ENCODE measurements at places on chromosomes 6 and 20.

DNA sequence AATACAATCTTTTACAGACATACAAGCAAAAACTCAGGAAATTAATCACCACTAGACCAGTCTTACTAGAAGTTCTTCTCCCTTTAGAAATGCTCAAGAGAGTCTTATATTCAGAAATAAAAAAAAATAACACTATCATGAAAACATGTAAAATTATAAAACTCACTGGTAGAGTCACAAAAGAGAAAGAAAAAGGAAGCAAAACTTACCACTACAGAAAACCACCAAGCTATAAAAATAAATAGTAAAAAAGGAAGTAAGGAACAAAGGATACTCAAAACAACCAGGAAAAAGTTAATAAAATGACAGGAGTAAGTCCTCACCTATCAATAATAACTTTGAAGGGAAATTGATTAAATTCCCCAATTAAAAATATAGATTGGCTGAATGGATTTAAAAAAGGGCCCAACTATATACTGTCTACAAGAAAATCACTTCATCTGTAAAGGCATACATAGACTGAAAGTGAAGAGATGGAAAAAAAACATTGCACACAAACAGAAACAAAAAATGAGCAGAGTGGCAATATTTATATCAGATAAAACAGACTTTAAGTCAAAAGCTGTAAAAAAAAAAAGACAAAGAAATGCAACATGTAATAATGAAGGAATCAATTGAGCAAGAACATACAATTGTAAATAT is 489.5 kb downstream of the KIF16B start:
- no peak for DNase-seq

GRCh38 chr6:130183271-130184222 is 39.2 kb downstream of the SAMD3 start:
- no peak for DNase-seq

DNA sequence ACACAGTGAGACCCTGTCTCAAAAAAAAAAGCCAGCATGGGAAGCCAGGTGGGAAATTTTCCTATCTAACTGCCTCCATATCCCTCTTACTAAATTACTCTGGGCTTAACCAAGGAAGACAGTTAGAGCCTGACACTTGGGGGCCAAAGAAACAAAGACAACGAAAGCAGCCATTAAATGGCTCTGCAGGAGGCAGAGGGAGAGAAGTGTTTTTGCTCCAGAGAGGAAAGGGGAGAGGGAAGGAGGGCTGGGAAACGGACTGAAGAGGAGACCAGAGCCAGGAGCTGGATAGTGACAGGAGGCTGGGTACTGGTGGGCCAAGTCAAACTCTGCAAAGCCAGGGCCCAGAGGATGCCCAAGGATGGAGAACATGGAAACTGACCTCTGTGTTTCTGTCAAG is 10.7 kb upstream of the TGIF2 start:
- DNase-seq = no peak

- no peak for DNase-seq
These were observed 655.9 kb upstream of the MAN1A1 start for GRCh38 chr6:120005292-120005976.

- DNase-seq = no peak
These were observed 66.8 kb downstream of the MOXD1 start for GRCh38 chr6:132334521-132334885.

DNA sequence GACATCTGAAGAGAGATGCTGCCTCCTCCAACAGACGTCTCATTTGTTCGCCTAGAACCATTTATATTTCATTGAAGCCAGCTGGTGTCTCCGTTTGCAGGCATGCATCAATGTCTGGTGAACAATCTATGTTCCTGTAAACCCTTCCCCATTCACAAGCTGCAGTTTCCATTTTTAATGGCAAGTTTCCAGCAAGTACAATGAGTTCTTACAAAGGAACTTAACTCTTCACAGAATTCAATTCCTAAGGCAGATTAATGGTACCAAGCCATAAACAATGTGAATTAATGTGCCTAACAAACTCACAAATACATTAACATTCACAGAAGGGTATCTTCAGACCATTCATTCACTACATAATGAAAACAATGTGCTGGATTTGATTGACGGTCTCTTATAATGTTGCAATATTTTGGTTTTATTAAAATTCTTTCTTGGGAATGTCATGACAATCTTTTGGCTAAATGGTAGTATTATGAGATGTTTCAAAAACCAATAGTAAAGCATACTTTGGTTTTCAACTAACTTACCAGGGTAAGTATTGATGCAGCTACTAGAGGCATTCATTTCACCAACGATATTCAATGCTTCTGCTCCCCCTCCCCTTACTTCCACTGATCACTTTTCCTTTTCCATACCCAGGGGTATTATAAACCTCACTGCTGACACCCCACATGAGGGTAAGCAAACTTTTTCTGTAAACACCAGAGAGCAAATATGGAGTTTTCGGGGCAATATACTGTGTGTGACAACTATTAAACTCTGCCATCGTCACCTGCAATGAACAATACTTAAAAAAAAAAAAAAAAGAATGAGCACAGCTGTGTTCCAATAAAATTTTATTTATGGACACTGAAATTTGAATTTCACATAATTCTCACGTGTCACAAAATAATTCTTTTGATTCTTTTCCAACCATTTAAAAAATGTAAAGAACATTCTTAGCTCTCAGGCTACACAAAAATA is 4.2 kb downstream of the AKIRIN2 start:
- DNase-seq = no peak

GRCh38 chr6:143884216-143884900 is 20.1 kb downstream of the ZC2HC1B start:
- no peak for DNase-seq

DNA sequence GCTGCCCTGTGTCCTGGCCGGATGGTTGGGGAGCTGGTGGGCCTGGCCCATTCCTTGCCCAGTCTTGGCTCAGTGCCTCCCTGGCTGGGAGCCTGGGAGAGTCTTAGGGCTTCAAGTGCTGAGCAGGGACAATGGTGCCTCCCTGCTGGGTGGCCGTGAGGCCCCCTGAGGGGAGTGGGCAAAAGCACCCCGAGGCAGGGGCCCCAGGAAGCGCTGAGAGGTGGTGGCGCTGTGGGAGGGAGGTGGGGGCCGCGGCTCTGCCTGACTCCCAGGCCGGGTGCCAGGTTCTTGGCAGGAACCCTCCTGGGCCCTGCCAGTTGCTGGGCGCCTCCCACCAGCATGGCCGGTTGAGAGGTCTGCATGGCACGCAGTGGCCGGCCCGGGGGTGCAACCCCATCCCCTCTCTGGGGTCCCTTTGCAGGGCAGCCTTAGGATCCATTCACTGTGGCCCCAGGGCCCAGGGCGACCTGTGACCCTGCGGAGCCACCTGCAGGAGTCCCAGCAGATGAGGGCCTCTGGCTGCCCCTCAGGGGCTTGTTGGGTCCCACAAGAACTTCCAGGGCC is 9.2 kb upstream of the RPS21 start:
- no peak for DNase-seq

GRCh38 chr6:152351110-152351509 is 286.1 kb downstream of the SYNE1 start:
- DNase-seq = no peak

- DNase-seq = no peak
These were observed 235.0 kb downstream of the HTR1B start for GRCh38 chr6:77228279-77228678.

DNA sequence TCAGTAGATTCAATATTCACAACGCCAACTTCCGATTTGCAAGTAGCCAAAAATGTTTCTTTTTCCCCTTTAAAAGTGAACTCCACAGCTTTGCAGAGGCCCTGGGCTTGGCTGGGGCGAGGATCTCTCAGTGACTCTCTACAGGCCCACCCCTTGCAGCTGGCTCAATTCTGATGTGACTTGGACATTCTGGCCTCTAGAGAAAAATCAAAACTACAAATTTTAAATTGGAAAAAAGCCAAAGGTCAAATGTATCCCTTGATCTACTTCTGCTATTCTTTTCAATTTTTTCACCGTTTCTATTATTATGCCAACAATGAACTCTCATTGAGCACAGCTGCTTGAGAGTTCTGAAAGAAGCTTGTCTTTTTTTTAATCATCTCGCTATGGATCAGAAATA is 245.9 kb upstream of the HS3ST5 start:
- DNase-seq = no peak

- no peak for DNase-seq
These were observed 83.1 kb downstream of the THBS2 start for GRCh38 chr6:169170583-169170955.

DNA sequence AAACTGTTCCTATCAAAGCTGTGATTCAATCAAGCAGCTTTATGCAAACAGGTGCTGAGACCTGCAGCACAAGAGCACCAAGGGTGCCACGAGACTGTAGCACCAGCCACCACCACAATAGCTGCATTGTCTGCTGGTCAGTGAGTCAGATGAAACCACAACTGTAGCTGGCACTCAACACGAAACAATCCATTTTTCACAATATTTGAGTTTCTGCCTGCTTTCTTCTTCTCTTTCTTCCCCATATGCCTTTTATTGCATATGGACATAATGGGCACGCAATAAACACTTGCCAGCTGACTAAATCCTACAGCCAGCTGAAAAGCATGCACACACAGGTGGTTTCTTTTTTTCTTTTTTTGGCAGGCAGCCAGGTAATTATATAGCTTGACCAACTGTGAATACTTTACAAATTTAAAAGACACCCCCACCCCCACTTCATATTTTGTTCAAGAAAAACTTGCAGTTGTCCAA is 16.6 kb downstream of the SLC2A12 start:
- DNase-seq = no peak

- no peak for DNase-seq
These were observed 34.4 kb upstream of the ASF1A start for GRCh38 chr6:118859517-118860064.

GRCh38 chr20:62603907-62604785 is 38.2 kb upstream of the SLCO4A1 start:
- no peak for DNase-seq

DNA sequence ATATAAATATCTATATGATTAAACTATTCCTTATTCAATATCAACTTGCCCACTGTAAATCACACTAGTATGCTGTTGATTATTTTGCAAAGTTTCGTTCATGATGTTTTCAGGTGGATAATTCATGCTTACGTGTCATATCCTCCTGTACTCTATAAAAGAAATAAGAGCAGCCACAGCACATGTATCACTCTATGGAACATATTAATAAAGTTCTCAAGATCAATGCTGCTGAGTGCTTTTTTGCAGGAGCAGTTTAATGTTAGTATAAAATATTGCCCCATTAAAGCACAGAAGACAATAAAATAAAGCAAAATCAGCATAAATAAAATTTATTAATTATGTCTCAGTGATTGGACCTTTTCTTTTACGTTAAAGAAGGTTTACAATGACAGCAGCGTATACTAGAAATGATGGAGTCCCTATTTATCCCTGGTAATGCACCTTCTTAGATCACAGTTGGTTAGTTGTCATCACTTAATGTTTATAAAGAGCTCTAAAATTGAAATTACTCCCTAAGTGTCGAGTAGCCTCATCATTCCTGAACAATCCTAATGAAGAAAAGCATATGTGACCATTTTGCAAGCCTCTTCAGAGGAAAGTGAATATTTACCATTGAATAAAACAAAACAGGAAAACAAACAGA is 517.7 kb downstream of the EYS start:
- no peak for DNase-seq

GRCh38 chr6:19210849-19211590 is 626.1 kb upstream of the ID4 start:
- DNase-seq = no peak

DNA sequence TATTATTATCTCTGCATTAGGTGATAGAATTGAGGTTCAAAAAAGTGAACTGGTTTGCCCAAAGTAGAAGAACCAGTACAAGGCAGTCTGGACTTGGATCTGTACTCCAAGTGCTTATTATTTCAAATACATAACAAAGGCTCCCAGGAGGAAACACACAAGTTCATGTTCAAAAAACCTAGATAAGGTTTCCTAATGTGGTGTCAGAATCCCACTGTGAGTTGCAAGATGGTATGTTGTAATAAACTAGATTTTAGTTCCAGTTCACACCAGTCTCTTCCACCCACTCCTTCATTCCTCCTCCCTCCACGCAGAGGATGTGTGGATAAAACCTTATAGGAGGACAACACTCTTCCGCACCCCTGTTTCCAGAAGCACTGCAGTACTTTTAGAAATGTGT is 42.8 kb downstream of the KIAA0319 start:
- DNase-seq = no peak

DNA sequence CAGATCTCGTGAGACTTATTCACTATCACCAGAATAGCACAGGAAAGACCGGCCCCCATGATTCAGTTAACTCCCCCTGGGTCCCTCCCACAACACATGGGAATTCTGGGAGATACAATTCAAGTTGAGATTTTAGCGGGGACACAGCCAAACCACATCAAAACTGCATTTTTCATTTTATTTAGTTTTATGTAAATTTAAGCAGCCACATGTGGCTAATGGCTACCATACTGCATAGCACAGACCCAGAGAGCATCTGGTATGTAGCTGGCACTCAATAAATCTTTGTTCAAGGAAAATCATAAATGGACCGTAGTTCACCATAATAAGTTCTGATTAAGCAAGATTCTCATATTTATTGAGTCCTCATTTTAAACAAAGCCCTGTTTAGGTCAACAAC is 15.3 kb downstream of the GFOD1 start:
- no peak for DNase-seq

- DNase-seq = no peak
These were observed 19.9 kb upstream of the CRIP3 start for GRCh38 chr6:43328528-43328927.

Data from GM20000 (cell line).